ENCODE measurements at places on chromosomes 1 and 21.

DNA sequence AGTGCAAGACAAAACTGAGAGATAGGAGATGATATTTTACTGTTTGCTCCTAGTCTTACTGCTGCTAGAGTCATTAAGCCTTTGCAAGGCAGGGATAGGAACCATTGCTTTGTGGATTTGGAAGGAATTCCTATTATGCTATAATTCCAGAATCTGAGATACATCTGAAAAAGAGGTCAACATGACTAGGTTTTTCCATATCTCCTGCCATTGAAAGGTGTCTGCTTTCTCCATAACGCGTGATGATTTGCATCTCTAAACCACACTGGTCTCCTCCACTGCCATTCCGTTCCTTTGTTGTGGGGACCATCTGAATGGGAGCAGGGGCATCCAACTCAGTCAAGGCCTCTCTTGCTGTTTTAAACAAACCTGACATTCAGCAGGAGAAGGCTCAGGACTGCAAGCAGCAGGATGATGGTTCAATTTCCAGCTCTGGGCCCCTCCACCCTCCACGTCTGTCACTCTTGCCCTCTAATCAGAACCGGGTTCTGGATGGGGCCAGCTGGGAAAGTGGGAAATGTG is 45.2 kb downstream of the PLPP3 start:
- DNase-seq = peak; percentile 45

DNA sequence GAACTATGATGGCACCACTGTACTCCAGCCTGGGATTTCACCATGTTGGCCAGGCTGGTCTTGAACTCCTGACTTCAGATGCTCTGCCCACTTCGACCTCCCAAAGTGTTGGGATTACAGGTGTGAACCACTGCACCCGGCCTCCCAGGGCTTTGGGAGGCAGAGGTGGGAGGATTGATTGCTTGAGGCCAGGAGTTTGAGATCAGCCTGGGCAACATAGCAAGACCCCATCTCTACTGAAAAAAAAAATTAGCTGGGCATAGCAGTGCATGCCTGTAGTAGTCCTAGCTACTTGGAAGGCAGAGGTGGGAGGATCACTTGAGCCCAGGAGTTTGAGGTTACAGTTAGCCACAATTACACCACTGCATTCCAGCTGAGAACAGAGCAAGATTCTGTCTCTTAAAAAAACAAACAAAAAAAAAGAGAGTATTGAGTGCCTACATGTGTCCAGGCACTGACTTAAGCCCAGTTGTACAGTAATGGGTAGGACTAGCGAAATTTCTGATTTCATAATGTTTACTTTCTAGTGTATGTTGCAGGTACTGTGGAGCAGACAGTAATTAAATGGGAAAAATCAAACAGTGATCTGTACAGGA is 4.2 kb downstream of the MANEAL start:
- no peak for DNase-seq

- no peak for DNase-seq
Measured at GRCh38 chr1:31639543-31639942, 5.1 kb downstream of the PEF1 start.

- DNase-seq = no peak
Measured at GRCh38 chr1:93463960-93464359, 16.0 kb downstream of the FNBP1L start.

GRCh38 chr1:117368116-117369108 is 1.2 kb downstream of the MAN1A2 start:
- DNase-seq = no peak

DNA sequence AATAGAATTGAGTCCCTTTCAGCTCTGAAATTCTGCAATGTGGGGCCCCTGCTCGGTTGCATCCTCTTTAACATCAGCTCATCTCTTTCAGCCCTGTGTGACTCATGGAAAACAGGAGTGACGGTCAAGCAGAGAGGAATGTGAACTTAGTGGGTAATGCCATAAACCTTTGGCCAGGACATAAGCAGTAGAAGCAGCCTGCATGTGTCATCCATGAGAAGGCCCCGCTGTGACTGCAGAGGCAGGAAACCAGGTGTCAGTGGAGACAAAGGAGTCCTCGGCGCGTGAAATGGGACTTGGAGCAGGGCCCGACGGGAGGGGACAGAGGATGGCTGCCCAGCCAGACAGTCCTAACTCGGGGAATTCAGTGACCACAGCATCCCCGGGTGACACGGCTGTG is 21.1 kb upstream of the EPHB2 start:
- peak; percentile 53 for DNase-seq

- no peak for DNase-seq
Measured at GRCh38 chr1:45730075-45730779, 20.2 kb downstream of the IPP start.

GRCh38 chr1:75672528-75673393 is 51.7 kb upstream of the ACADM start:
- no peak for DNase-seq

- DNase-seq = no peak
Measured at GRCh38 chr1:2859219-2859880, 57.9 kb upstream of the TTC34 start.

Measured in right hindlimb (tissue), 1 donor.